ENCODE measurements at places on chromosomes 13 and 19.

- DNase-seq = no peak
Observed at GRCh38 chr19:17431417-17431816, 11.6 kb downstream of the MVB12A start.

- DNase-seq = no peak
Observed at GRCh38 chr19:47492137-47492533, 8.1 kb upstream of the KPTN start.

DNA sequence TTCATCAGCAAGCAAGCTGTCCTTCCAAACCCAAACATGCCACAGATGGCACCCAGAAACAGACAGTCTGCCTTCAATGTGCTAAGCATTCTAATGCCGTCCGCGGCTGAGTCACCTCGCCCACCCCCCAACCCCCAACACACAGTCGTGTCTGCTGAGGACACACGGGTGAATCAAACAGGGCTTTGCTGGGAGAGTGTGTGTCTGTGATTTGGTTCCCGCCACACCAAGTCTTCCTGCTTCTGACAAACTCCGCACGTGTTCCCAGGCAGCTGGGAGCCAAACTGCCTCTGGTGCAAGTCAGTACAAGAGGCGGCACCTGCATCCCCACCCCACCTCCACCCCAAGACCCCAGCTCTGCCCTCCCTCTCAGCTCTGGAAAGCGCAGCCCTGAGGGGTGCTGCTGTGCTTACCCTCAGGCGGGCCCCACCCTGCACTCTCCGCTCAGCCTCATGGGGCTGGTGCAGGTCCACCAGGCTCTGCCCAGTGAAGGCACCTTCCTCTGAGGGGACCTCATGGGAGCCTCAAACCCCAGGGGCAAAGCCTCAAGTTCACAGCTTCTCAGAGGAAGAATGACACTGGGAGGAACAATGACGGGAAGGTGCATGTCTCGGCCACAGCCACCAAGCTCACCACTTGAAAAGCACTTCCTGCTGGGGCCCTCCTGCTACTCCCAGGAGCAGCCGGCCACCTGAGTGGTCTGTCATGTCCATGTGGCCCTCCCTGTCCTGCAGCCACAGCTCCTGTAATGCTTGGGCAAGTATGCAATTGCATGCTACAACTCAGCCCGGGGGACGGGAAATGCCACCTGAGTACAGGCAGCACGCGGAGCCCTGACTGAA lies 15.0 kb upstream of the SLC35E1 start:
- no peak for DNase-seq

DNA sequence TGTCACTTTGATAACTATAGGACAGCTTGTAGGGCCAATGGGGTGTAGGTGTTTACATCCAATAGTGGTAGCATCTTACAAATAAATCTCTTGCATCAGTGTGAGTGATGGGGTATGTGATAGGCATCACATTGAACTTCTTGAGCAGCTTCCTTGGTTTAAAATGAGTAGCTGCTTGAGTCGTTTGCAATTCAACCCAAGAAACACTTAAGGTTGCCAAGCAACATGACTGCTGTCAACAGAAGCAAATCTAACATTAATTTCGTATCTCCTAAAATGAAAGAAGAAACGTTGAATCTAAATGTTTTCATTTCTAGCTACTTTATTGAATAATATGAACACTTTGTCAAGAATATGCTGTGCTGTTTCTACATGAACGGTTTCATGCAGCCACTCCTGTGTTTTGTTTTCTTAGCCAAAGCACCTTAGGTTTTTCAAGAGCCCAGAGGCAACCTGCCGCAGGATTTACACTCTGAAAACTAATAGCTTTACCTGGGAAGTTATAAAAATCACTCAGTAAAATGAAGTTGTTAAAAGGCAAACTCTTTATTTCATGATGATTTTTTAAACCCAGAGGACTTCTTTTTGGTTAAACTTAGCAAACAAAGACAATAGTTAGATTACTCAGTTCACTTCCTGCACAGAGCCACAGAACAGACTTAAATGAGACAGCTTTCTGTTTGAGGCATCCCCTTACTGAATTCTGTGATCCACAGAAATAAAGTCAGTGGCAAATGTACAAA lies 305.2 kb downstream of the MTUS2 start:
- no peak for DNase-seq

- no peak for DNase-seq
Observed at GRCh38 chr13:20401931-20402856, 123.5 kb downstream of the CRYL1 start.

GRCh38 chr19:49533551-49534488 lies 6.0 kb downstream of the RCN3 start:
- peak; percentile 46 for DNase-seq
